Urinary bladder (tissue), 4 donors: ENCODE measurements at places on chromosomes 11 and 22.

DNA sequence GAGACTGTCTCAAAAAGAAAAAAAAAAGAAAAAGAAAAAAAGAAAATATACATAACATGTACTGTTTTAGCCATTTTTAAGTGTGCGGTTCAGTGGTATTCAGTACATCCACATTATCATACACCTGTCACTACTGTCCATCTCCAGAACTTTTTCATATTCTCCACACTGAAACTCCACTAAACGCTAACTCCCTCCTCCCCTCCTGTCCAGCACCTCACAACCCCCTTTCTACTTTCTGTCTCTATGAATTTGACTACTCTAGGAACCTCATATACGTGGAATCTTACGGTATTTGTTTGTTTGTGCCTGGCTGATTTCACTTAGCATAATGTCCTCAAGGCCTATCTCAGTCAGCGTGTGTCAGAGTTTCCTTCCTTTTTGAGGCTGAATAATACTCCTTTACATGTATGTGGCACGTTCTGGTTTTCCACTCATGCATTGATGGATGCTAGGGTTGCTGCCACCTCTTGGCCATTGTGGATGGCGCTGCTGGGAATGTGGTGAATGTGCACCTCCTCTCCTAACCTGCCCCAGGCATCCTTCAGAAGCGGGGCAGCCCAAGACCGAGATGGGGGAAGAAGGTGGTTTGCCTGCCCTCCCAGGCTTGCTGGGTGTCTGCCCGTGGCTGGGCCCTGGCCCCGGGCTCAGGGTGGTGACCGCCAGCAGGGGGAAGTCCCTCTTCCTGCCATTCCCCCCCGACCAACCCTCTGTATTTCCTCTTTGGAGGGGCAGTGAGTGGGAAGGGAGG is 60.5 kb downstream of the BCR start:
- no peak for DNase-seq

- DNase-seq, result no peak
Measured at GRCh38 chr22:35409783-35410662, 10.1 kb downstream of the MCM5 start.

DNA sequence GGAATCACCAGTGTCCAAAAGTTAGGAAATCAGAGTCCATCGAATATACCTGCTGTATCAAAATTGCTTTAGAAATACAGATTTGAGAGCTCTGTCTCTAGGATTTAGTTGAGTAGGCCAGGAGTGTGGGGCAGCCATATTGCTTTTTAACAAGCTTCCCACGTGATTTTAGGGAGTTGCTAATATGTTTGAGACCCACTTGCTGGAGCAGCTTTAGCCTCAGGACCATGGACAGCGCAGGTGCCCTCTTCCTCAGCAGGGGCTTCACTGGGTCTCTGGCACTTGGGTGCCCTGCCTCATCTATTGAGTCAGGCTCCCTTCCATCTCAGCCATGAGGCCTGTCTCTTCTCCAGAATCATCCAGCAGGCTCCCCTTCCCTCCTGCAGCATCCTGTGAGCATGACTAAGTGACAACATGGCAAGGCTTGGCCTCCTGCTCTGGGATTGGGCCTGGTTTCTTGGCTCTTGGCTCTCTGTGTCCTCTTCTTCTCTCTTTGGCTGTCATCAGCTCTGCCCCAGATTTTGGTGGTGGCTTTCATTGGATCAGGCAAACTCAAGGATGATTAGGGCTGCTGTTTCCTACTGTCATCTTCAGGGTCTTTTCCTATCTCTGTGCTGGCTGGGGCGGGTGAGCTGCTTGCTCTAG is 70.0 kb downstream of the SGSM1 start:
- DNase-seq, result no peak

GRCh38 chr11:128503245-128503991 is 83.9 kb downstream of the ETS1 start:
- no peak for DNase-seq

- DNase-seq, result no peak
Measured at GRCh38 chr11:61763930-61764605, 11.6 kb downstream of the MYRF start.

DNA sequence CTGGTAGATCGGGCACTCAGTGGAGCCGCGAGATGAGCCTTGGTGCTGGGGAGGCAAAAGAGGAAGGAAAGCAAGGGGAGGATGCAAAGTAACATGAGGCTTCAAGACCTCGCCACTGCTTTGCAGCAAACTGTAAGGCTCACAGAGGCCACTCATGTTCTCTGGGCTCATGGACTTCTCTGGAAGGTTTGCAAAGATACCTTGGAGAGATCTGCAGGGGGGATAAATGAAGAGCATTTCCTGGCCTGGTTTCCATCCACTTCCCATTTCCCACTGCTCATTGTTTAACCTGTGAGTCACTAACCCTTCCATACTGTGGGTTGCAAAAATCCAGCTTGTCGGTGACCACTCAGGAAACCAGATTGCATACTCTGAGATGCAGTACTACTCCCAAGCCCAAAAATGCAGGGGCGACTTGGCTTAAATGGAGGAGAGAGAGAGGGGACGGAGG is 38.5 kb downstream of the OSBP2 start:
- DNase-seq, result no peak

GRCh38 chr11:30310623-30311022 is 12.3 kb upstream of the ARL14EP start:
- DNase-seq, result no peak
